ENCODE measurements at places on chromosomes 3 and 15.

DNA sequence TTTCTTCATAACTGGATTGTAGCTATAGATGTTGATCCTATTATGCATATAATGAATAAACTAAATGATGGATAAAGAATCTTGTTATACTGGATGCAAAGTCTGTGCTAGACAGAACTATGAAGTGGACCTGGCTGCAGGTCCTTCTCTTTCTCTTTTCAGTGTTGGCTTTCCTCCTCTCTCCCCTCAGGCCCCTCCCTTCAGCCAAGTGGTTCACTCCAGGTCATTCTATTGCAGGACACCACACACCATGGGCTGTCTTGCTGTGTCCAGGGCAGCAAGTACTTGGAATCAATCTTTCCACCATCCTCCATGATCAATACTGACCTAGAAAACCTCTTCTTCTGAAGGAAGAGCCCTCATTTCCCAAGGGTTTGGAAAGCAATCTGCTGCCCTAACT is 20.3 kb downstream of the EIF4E3 start:
- DNase-seq: no peak

- DNase-seq: no peak
These were observed 3.0 kb downstream of the DGKG start for GRCh38 chr3:186359078-186359477.

DNA sequence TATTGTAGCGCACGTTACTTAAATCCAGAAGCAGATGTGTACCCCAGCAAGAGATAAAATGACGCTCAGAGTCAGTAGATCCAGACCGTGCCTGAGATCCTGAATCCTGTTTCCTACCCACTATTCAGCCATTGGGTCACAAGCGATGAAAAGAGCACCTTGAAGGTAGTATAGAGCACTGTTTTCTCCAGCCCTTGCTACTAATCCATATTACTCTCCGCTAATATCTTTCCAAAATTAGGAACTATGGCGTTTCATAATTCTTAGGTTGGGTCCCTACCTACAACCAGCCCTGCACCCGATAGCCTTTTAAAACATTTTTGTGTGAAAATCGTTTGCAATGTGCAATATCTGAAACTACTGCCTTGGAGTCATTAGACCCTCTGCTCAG is 596 bp downstream of the BTD start:
- DNase-seq: no peak

DNA sequence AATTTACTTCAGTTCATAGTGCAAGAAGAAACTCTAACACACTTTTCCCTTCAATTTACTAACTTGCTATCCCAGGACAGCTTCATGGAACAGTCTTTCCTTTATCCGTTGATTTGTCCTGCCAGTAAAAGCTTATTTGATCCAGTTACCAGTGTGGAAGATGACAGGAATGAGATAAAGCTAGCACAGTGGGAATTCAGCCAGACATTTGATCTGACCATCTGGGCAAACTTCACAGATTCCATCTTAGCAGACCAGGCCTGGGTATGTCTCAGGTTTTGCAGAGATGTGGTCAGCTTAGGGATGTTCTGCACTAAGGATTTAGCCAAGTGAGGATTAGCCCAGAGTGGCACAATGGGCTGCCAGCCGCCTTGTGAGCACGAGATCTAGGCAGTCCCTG is 19.7 kb downstream of the CEMIP start:
- no peak for DNase-seq

DNA sequence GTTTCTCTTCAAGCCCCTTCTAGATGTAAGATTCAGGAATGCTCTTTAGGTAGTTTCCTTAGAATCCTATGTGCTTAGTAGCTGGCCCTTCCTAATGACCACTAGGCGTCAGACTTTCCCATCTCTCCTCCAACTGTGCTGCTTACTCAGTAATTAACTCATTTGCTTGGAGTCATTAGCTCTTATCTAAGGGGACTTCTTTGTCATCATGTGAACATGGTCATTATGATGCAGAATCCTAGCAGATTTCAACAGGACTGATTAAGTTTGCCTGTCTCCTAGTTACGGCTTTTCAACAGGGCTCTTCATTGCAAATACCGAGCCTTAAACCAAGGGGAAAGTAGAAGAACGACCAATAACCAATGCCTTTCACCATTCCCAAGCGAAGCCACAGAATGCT is 46.4 kb downstream of the GJD2 start:
- DNase-seq: no peak

DNA sequence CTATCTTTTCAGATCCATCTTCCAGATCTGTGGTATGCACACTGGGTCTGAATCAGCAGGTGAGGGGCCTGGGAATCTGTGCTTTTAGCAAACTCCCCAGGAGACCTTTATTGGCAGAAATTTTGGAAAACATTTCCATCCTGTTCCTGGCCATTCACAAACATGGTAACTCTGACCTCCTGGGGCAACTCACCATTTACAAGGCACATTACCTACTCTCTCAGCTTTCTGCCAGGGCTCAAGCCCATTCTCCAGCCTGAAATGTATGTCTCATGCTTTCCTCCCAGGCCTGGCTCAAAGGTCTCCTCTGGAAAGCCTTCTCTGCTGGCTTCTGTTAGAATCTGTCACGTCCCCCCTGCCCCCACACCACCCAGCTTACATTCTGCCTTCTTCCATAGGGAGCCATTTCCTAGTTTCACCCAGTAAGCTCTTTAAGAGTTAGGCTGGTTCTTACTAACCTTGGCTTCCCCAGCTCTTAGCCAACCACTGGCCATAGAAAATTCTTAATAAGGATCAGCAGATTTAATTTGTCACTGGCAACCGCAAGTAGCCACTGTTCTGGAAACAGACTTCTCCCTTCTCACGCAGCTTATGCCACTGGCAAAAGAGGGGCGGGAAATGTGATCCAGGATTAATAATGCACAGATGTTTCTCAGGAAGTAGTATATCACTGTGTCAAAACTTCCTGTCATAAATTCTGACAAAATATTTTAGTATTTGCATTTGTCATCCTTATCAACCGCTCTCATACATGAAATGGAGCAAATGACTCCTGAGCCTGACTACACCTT is 55.0 kb downstream of the RORA start:
- no peak for DNase-seq

DNA sequence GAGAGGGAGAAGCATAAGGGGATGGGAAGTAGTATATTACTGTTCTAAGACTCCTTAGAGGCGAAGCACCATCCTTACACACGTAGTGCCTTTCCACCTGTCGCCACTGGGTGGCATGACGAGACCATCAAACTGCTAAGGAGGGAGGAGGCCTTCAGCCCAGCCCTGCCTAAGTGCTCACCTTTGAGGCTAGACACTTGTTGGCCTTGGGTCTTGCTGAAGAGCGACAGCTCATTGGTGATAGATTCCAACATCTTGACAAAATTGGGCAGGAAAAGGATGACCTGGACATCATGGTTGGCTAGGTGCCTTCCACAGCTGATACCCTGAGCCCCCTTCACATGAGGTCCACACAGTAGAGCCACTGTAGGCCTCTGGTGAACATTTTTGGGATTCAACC is 19.6 kb downstream of the CLK3 start:
- peak; percentile 66 for DNase-seq

DNA sequence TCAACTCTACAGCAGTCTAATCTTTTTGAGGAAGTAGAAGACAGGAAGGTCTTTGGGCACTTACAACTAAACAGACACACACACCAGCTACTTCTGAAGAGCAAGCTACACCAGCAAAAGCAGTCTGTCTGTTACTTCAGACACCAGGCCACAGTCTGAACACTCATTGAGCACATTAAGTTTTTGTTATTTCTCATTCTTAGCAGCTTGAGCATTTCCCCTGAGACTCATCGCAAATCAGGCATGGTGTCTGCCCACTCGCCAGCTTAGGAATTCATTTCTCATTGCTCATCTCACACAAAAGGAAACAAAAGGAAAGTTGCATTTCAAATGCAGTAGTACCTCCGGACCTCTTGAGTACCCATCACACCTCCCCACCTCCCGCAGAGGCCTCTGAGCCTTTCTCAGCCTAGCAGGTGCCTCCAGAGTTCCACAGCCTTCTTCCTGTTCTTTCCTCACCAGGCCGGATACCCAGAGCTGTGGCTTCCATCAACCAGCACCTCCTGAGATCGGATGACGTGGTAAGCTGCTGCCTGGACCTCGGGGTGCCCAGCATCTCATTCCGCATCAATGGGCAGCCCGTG is 302.0 kb downstream of the RYR3 start:
- DNase-seq: no peak

DNA sequence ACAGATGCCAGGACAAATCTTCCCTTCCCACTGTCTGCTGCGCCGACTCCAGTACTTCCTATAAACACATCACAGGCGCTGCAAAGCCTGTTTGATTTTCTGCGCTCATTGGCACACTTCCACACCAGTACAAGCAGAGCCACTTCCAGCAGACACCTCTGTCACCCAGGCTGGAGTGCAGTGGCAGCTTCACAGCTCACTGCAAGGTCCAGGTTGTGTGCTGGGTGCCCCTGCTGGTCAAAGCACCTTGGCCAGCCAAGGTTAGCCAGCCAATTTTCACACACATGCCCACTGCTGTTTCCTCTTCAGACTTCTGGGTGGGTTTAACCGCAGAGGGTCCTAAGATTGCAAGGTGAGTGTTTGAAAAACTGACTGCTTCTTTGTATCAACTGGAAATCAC is 4.9 kb downstream of the CHDH start:
- DNase-seq: no peak

- no peak for DNase-seq
These were observed 5.3 kb upstream of the ZNF770 start for GRCh38 chr15:34993412-34993811.

GRCh38 chr3:29827756-29828155 is 546.9 kb downstream of the RBMS3 start:
- DNase-seq: no peak

DNA sequence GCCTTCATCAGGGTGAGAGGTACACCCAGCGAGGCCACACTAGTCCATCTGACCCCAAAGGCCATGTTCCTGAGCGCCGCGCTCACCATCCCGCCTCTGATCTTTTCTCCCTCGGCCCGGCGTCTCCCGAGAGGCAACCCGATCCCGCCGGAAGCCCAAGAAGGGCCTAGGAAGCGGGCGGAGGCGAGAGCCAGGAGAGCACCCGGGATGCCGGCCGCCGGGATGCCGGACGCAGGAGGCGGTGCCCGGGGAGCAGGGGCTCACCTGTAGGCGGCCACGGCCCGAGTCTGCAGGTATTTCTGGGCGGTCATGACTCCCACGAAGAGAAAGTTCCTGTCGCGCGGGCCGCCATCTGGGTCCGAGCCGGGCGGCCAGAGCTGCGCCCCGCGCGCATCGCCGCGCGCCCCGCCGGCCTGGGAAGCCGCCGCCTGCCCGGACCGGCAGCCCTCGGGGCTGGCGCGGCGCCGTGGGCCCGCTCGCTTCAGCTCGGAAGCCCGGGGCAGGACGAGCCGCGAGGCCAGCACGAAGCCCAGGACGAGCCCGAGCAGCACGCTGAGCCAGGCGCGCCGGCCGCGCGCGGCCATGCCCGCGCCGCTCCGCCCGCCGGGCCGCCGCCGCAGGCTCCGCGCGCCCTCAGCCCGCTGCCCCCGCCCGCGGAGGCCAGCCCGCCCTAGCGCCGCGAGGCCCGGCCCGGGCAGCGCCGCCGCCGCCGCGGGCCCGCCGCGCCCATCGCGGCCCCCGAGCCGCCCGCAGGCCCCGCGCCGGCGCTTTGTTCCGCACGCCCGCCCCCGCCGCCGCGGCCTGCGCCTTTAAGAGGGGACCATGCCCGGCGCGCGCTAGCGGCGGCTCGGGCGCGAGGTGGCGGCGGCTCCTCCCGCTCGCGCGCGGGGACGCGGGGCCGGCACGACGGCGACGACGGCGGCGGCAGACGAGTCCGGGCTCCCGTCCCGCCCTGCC is 697 bp downstream of the CHSY1 start:
- no peak for DNase-seq

DNA sequence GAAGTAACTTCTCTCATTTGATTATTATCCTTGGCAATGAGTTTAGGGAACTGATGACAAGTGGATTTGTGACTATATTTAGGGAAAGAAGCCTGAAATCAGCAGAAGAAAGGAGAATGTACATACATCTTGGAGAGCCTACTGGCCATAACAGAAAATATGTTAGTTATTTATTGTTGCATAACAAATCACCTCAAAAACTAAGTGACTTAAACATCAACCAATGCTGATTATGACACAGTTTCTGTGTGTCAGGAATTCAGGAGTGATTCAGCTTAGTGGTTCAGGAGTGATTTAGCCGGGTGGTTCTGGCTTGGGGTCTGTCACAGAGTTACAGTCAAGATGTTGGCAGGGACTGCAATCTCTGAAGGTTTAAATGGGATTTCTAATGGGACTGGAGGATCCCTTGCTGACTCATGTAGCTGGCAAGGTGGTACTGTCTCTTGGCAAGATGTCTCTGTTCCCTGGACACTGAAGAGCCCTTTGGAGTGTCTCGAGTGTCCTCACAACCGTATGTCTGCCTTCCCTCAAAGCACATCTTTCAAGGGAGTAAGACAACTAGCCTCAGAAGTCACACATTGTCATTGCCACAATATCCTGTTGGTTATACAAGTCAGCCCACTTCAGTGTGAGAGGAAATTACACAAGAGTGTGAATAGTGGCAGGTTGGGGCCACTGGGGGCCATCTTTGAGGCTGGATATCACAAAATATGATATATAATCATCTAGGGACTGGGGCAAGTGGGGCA is 248.9 kb downstream of the SV2B start:
- no peak for DNase-seq

DNA sequence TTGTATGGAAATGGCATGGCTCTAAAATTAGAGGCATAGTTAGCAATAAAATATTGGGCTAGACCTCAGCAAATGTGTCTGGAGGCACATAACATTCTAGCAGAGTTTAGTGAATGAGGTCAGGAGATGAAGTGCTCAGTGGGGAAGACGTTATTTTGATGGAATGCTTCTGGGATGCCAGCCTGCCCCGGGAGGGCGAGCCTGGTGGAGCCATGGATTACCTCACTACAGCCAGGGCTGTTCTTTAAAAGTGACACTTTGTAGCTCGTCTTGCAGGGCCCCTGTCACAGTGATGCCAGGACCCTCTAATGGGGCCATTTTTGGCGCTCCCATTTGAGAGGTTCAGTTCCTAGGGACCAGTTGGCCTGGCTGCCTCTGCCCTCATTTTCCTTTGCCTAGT is 48.5 kb downstream of the PXYLP1 start:
- DNase-seq: no peak

- DNase-seq: no peak
These were observed 129.1 kb upstream of the RAP2B start for GRCh38 chr3:153032891-153033290.

GRCh38 chr15:94052711-94053110 is 178.7 kb upstream of the MCTP2 start:
- DNase-seq: no peak

DNA sequence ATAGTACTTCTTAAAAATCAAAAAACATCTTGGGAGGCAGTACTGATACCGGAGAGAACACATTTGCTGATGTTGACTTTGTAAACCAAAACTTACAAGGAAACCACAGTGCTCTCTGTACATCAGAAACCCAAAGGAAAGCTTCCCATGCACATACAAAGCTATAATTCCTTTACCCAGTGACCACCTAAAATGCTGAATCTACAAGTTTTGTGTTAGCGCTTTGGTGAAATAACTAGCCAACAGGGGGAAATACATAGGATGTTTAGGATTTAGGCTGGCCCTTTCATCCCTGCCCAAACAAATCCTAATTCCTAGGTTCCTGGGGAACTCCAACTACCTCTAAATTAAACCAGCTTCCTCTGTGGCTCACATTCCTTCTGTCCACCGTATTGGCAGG is 15.3 kb upstream of the SPG21 start:
- no peak for DNase-seq

All from stimulated activated CD4-positive, alpha-beta T cell treated with anti-CD3 and anti-CD28 coated beads, Interleukin-4, amount 100 ng/mL, for 48 hours (primary cell).